ENCODE measurements at places on chromosomes 16 and 17. TPM values are rescaled to one million over a fixed set of nuclear protein-coding genes. Genes with fewer than 3 reads are reported as not detected.

ATXN2L gene
- 79.3 TPM for total RNA-seq

KCNH4 gene
- not detected for total RNA-seq

CD300E gene
- total RNA-seq, result not detected

ACSM3 gene
- 2.2 TPM for total RNA-seq

NPIPA3 gene
- 0.52 TPM for total RNA-seq
